ENCODE measurements at places on chromosomes 5 and 9.

DNA sequence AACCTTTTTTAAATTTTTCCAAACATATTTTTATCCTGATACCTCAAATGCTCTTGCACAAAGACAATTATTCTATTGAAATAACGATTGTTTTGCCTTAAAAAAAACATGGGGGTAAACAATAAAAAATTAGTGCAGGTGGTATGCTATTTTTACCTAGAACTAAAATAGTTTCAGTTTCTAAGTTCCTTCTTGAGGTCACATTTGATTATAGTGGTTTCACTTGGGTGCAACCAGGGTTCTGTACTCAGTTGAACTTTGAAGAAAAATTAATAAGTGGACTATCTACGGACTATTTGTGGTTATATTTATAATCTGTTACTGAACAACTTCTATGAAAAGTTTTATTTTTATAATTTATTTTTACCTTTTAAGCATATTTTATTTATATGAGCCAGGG, 387.1 kb upstream of the IZUMO3 start:
- no peak for DNase-seq

DNA sequence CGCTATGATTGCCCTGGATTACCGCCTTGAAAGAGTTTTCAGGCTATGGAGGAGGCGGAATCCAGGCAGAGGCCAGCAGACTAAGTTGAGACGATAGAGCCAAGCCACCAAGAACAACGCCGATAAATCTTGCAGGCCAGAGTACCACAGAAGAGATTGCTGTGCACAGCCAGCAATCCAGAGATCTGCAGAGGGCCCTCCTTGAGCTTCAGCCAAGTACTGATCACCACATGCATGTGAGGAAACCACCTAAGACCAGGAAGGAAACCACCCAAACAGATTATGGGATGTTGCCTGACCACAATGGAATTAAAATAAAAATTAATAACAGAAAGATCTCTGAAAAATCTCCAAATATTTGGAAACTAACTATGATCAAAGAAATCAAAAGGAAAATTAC, 74.9 kb downstream of the GCNT4 start:
- DNase-seq = no peak

DNA sequence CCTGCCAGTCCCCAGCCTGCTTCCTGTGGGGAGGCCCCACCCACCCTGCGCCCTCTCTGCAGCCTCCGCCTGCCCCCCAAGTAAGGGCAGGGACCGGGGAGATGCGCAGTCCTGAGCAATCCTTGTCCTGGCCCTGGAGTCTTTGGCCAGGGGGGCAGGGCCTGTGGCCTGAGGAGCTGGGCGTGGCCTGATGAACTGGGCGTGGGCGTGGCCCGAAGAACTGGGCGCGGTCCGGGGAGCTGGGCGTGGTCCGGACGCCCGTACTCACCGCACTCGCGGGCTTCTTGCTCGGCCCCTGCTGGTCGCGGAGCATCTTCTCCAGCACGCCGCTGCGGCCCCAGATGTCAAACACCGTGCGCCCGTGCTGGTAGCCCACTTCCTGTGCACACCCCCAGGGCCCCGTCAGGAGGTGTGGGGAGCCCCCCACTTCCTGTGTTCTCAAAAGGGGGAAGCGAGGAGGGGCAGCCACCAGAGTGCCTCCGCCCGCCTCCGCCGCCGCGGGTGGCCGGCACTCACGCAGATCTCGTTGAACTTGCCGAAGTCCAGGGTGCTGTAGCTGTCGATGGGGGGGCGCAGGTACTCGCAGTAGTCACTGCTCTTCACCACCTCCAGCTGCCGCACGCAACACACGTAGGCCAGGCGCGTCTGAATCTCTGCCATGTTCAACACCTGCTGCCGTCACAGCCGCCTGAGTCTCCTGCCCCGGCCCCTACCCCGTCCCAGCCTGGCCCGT, 2.7 kb upstream of the NSMF start:
- DNase-seq = peak; percentile 81

DNA sequence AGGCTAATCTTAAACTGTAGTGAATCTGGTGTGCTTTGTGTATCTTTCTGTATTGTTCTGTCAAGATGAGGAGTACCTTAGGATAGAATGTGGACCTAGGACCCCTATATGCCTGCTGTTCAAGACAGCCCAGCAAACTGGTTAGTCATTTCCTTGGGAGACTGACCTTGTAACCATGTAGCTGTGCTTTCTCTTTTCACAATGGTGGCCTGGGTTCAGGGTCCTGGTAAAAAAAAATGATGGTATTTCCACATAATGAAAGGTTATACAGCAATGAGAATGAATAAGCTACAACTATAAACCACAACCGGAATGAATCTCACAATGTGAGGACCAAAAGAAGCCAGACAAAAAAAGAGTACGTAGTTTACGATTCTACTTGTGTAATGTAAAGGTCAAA, 36.4 kb upstream of the F2RL1 start:
- DNase-seq = no peak

GRCh38 chr5:51495672-51496071, 112.4 kb downstream of the ISL1 start:
- DNase-seq = no peak
